ENCODE measurements at places on chromosomes 3 and 15.

DNA sequence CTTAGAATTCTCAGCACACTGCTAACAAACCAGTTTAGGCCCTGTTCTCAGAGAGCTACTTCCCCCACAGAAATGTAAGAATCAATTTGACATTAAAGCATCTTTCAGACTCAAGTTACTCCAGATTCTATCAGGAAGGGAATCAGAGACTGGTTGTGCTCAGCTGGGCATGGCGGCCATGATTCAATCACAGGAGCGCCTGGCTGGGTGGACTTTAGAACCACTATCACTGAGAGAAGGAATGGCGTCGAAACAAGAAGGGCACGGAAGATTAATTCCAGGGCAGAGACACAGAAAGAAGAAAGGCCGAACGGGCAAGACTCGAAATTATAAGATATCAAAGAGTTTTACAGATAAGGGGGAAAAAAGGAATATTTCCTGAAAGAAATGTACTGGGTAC, 6.2 kb downstream of the TNIK start:
- no peak for DNase-seq

DNA sequence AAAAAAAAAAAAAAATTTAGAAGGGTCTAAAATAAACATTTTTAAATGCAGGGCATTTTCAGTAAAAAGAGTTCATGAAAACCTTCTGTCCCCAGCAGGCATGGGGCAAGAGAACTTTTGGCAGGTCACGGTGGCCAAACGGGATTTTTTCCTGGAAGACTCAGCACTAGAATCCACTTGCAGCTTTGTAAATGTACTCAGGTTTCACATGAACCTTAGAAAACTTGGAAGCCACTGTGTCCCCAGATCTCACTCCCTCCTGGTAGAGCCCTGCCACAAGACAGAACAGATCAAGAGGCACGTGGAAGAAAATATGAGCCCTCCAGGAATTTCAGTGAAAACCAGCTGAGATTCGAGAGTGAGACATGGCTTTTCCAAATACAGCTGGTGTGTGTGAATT, 2.1 kb upstream of the GNB5 start:
- no peak for DNase-seq

GRCh38 chr3:25854635-25855034, 64.7 kb downstream of the OXSM start:
- peak; percentile 34 for DNase-seq

GRCh38 chr15:36172955-36173354, 406.5 kb upstream of the CDIN1 start:
- peak; percentile 25 for DNase-seq

DNA sequence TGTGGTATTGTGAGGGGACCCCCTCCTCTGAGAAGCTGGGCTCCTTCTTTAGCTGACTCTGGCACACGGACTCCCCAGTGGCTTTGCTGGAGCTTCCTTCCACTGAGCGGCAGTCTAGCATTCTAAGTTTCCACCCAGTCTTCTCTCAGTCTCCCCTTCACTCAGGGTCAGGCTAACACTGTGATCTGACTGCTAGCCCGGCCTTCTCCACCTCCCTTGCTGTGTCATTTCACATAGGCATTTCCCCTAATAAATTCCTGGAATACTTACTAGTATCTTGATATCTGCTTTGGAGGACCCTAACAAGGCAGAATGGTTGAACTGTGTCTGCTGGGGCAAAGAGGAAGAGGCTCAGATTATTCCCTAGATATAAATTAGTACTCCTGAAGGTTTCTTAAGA, 106.2 kb upstream of the THBS1 start:
- DNase-seq: no peak

DNA sequence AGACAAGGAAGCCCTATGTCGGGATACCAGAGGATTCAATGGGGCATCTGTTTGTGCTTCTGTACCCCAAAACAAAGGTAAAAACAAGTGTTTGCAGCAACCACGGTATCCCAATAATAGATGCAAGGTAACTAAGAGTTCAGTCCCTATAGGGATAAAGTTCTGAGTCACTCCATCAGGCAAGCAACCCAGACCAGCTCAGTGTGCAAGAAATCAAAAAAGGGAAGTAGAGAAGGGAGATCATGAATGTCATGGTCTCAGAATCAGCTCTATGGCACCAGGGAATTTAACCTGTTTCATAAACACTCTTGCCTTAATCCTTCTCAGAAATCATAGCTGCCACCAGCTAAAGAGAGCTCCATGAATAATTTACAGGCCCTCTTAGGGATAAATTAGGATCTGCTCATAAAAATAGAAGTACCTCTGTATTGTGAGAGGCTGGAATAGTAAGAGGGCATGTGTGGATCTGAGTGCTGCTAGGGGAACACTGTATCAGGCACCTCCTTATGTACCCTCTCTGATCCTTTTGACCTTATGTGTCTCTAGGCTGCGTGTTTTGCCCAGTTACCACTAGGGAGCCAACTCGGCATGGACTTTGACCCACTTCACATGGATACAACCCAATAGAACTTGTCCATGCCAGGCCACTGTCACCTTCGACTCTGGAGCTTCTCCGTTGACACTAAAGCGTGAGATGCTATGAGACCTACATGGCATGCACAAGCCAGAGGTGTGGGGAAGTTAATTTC, 754.6 kb downstream of the AGBL1 start:
- no peak for DNase-seq

- DNase-seq: no peak
These were observed 23.2 kb downstream of the THRB start for GRCh38 chr3:24471486-24471885.

- peak; percentile 68 for DNase-seq
These were observed 49.4 kb downstream of the MYZAP start for GRCh38 chr15:57640930-57641682.

DNA sequence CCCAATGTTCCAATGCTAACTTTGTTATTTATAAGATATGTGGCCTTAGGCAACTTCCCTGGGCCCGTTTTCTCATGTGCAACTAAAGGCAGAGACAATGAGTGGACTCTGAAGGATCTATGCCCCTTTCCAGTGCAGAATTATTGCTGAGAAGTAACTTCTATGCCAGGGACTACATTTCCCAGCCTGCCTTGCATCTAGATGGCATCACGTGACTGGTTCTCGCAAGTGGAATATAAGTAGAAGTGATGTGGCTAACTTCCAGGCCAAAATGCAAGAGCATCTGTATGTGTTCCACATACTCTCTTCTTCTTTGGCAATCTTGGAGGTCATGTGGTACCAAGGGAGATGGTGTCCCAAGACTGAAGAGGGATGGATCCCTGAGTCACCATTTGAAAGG, 674.4 kb downstream of the NTRK3 start:
- no peak for DNase-seq

- no peak for DNase-seq
These were observed 497.7 kb upstream of the THBS1 start for GRCh38 chr15:39083213-39083612.

DNA sequence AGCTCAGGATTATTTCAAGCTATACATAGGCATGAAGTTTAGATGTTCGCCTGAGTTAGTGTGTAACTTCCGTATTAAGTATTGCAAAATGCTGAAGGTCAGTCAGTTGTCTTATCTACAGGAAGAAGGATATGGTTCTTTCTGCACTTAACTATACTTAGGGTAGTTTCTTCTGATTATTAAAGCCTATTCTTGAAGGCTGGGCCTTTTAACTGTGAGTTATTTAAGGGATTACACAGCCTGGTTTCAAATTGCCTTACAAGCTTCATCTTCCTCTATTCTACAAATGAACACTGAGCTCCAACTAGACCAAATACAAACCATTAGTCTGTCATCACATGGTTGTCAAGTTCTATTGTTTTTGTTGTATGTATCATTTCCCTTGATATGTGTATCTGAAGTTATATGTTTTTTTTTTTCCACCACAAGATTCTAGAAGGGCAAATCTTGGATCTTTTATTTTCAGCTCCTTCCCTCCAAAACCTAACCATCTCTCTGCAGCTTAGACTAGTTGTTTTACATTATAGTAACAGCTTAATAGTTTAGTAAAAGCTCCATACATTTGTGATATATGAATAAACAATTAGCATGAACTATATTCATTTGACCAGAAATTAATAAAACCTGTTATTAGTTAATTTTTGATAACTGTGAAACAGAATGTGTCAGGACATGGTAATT, 272.9 kb upstream of the KCNMB2 start:
- DNase-seq: no peak

DNA sequence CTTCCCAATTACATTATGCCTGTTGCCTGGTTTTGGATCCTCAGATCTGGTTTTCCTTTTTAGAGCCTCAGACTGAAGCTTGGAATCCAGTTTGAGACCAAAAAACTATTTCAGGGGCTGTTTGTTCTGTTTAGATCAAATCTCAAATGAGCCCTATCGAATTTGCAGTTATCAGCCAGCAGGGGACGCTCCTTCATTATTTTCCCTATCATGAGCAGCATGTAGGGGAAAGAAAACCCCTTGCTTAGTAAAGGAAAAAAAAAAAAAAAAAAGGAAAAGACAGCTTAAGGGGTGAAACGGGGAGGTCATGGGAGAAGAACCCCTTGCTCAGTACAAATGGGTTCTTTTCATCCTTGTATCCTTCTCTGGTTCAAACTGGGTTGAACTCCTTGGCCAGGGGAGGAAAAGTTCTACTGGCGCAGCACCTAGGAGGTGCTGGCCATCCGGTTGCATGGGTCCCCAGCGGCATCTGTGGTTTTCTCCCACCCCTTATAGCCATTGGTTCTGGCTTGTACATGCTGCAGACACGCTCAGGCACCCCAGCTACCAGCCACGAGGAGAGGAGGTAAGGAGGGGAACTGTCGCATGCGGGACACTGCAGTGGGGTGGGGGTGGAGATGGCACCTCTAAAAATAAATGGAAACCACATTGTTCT, 1375.1 kb upstream of the ALCAM start:
- DNase-seq: peak; percentile 64

GRCh38 chr3:190336516-190337189, 14.4 kb upstream of the CLDN1 start:
- no peak for DNase-seq

- DNase-seq: no peak
These were observed 311.4 kb downstream of the LPP start for GRCh38 chr3:188465311-188465710.

- DNase-seq: peak; percentile 2
These were observed 27.9 kb downstream of the MED12L start for GRCh38 chr3:151113343-151113742.

- DNase-seq: peak; percentile 4
These were observed at the start of gene TMC3 for GRCh38 chr15:81373775-81374395. Gene TMC3 (minus strand): TSS chr15:81374213. CDS start chr15:81374077, 136 bp downstream.

DNA sequence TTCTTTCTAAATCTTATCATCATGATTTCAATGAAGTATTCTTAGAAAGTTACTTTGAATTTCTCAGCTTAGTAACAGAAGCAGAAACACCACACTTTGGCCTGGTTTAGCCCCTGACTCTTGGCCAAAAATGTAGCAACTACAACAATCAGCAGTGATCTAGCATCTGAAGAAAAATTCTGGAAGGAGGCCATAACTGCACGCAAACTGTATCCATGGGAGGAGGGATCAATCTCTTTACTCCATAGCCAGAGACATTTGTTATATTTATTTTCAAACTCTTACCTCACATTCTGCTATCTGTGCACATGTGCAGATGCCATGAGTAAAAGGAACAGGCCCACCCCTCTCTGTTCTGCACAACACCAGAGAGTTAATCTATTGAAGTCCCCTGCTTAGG, 251.0 kb upstream of the P2RY1 start:
- peak; percentile 22 for DNase-seq

DNA sequence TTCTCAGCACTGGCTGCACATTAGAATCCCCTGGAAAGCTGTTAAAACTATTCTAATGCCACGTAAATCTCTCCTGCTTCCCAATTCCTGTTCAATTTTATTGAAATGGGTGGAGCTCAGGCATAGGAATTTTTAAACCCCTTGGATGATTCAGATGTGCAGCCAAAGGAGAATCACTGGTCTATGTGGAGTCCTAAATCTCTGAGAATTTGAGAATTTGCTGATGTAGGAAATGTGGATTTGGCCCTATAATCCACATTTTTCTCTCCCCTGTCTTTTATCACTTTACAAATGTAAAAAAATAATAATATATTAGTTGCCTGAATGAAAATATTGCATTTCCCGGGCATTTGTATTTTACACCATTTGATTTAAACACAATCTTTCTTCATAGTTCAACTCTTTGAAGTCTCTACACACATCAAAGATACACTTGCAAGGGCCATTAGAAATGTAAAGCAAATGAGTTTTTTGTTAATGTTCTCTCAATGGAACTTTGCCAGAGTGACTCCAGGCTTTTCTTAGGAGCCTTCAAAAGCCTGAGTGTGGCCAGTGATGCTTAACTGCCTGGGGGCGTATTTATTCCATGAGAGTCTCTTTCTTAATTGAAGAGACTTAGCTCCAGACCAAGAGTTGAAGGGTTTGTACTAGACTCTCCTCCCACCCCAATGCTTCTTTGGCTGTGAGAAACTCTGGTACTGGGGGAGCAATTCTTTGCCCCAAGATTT, 48.8 kb upstream of the PTX3 start:
- DNase-seq: no peak

GRCh38 chr15:39685999-39686613, 96.5 kb downstream of the FSIP1 start:
- DNase-seq: peak; percentile 84

GRCh38 chr15:61038910-61039309, 190.2 kb downstream of the RORA start:
- DNase-seq: no peak

DNA sequence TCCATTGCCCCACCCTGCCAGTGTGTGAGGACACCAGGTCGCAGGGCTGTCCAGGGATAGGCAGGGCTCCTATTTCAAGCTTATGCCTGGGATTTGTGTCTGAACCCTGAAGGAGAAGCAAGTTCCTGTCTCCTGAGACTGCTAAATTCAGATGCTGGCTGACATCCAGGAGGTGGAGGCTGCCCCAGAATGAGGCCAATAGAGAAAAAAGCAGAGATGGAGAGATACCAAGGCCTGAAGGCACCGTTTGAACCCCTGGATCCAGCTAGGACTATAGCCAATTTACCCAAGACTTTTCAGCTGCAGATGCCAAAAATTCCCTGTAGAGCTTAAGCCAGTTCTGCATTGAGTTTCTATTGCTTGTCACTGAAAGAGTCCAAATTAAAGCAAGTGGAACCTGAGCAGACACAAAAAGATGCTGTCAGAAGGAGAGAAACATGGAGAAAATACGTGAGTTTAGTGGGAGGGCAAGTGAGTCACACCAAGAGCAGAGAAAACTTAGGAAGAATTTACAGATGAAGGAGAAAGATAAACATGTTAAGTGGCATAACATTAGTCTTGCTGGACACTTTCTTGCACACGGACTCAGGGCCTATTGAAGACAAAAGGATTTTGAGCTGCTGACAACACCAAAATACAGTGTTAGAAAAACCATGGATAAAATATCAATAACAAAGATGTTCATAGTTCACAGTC, 148.6 kb downstream of the CNTN3 start:
- DNase-seq: no peak

Data from adipocyte (in vitro differentiated cells).